HT-29 (cell line): ENCODE measurements at places on chromosomes 2 and 18. TPM values are rescaled to one million over a fixed set of nuclear protein-coding genes. Genes with fewer than 3 reads are reported as not detected.

MTIF2 gene
- total RNA-seq, result 15.5 and 15.9 TPM in 2 replicates

- no peak for DNase-seq
These were observed 744.4 kb upstream of the FANCL start for GRCh38 chr2:58985541-58985940.

- no peak for DNase-seq
These were observed 523.0 kb downstream of the TXNL1 start for GRCh38 chr18:56115071-56116015.

- DNase-seq, result no peak
These were observed 49.7 kb downstream of the RASGRP3 start for GRCh38 chr2:33526132-33526531.

DNA sequence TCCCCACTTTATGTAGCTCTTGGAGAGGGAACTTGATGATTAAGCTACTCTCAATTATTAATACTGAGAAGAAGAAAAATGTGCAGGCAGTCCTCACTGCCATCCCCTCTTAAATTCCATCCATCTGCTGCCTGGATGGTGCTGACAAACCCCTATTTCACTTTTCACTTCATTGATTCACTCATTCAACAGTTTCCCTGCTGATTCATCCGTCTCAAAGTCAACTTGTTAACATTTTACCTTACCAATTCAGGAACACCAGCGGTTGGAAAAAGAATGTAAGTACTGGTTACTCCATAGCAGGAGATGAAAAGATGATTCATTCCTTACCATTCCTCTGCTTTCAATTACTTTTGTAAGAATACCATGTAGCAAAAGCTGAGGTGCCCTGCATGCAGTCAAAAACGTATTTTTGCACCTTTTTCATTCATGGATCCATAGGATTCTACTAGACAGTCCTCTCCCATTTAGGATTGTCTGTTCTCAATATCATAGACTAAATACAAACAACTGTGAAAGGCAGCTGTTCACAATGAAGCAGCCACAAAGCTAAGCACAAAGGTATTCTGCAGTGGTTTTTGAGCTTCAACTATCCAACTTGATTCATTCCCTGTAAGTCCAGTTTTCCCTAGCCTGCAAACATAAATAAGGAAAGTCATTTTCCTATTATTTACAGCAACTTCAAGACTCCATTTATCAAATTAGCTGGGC lies 262.0 kb downstream of the MREG start:
- no peak for DNase-seq
